D721Med (cell line): ENCODE measurements at places on chromosomes 4 and X.

DNA sequence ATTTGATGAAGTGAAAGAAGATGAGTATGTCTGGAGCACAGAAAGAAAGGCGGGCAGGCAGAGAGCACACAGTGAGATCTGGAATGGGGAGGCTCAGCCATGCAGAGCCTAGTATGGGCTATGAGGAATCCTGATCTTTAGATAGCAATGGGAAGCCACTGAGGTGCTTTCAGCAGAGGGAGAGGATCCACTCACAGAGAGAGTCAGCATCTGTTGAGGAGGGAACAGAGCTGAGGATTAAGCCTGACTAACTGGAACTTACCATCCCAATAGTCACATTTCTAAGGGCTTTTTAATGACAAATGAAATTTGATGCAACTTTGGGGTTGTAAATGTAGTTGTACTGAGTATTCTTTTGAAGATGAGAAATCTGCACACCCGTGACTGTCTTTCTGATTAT lies 20.6 kb upstream of the FGFBP2 start:
- DNase-seq, result no peak

GRCh38 chr4:150625033-150625432 lies 43.1 kb downstream of the MAB21L2 start:
- no peak for DNase-seq

GRCh38 chr4:90904021-90904420 lies 776.8 kb downstream of the CCSER1 start:
- DNase-seq, result no peak

DNA sequence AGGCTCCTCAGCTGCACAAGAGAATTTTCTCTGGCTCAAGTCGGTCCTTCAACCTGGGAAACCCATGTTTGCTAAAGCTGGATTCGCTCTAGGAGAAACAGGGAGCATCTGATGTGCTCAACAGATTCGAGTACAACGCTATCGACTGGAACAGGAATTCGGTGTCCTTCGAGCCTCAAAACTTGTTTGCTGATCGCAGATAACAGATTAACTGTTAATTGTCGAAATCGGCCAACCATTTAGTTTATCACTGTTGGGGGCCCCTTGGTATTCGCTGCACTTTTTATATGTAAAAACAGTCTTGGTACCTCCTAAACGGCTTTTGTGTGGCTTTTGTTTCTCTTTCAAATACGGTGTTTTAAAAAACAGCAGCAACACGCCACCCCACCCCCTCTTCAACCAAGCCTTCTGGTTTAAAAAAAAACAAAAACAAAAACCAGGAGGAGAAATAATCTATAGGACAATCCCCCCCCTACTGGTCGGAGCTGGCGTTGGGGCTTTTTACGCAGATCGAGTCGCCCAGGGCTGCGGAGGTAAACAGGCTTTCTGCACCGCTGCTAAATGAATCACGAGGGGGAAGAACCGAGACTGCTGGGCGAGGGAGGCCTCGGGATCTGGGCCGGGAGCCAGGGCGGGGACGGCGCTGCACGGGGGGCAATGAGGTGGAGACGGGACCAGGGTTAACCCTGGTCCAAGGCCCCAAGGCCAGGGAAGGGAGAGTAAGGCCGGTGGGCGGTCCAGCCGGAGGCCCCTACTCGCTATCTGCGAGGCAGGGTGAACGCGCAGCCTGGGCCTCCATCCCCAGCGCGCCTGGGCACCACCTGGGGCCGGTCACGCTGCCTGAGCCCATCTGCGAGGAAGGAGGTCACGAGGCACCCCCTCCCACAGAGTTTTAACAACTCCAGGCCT lies 71.7 kb upstream of the BCOR start:
- DNase-seq, result no peak

GRCh38 chrX:132676102-132676501 lies 187.3 kb upstream of the MBNL3 start:
- DNase-seq, result no peak

GRCh38 chr4:52864793-52865192 lies 2.7 kb downstream of the RASL11B start:
- no peak for DNase-seq

DNA sequence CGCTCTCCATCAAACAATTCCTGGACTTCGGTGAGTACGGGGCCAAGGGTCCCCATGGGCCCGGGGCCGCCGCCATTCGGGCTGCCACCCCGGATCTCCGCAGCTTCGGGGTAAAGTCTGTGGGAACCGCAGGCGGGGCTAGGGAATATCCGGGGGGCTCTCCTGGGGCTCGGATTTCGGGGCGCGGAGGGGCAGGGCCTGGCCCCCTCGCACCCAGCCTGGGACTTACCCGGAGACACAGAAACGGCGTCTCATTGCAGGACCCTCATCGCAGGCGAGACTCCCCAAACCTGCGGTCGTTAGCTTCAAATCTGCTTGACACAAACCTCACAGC lies 413 bp downstream of the PDK3 start:
- no peak for DNase-seq

GRCh38 chr4:117610706-117611308 lies 423.5 kb upstream of the NDST3 start:
- DNase-seq, result no peak

DNA sequence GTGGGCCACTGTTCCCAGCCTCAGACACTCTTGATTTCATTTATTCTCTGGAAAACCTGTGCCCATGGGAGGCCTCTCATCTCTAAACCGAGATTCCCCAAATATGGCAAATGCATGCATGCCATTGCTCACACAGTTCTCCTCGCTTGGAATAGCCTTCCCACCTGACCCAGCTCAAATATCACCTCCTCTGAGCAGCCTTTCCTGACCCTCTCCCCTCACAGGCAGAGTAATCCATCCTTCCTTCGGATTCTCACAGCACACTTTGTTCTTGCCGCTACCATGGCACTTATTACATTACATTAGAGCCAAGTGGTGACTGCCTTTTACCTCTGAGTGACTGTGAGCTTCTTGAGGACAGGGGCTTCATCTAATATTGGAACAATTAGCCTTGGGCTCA lies 209.5 kb downstream of the HS6ST2 start:
- no peak for DNase-seq

DNA sequence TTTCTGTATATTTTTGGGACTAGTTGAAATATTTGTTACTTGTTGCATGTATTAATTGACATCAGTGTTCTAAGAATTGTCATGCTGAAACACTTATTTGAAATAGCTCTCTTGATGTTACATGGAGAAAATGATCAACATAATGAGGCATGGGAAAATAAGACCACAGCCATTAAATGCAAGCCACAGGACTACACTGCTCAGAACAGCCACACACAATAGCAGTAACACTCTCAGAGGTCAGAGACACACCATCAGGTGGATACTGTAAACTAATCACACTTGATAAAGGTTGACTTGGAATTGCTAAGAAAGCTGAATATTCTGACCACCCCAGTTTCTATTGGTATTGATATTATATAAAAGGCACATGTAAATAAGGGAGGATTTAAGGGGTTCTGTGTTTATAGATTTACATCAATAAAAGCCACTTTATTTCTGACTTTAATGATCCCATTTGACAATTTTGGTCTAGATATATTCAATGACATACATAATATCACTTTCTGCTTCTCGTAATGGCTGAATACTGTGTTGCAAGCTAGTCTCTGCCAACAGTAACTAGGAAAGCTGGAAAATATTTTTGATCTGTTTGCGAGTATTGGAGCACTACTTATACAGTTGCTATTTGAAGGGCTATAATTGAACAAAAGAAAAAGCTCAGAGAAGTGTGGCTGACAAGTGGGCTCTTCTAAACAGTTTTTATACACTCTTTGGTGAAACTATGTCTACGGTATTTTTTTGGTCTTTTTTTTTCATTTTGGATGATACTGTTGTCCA lies 876.5 kb upstream of the INTU start:
- no peak for DNase-seq

DNA sequence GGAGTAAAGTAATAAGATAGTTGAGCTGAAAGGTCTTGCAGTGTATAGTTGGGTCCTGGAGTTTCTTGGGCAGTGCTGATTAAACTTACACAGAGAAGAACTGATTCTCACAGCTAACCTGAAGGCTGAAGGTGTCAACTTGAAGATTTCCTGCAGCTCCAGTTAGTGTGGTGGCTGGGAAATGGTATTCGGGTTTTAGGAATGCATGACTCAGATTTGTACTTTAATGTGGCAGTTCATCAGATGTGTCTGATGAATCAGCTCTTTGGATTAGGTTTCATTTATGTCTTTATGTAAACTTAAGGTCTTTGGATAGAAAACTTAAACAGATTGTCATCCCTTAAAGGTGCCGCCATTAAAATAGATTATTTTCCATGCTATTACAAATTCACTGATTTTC lies 200.0 kb downstream of the IL1RAPL1 start:
- DNase-seq, result no peak

DNA sequence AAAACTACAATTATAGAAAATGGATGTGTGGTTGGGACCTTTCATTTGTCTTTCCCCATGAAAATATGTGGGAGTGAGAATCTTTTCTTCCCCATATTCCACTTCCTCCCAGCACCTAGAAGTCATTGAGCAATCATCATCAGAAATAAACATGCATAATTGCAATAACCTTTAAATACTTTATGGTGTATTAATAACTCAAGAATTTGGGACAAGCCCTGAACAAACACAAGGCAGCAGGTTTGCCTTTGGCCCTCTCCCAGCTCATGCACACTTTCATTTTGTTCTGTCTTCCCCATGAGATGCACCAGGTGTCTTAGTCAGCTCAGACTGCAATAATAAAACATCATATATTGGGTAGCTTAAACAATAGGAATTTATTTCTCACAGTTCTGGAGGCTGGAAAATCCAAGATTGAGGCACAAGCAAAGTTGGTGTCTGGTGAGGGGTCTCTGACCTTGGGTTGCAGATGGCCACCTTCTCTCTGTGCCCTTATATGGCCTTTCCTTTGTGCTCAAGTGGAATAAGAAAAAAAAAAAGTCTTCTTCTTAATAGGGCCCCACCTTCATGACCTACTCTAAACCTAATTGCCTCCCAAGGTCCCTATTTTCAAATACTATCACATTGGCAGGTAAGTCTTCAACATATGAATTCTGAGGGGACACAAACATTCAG lies 34.7 kb upstream of the TMEM184C start:
- DNase-seq, result no peak

DNA sequence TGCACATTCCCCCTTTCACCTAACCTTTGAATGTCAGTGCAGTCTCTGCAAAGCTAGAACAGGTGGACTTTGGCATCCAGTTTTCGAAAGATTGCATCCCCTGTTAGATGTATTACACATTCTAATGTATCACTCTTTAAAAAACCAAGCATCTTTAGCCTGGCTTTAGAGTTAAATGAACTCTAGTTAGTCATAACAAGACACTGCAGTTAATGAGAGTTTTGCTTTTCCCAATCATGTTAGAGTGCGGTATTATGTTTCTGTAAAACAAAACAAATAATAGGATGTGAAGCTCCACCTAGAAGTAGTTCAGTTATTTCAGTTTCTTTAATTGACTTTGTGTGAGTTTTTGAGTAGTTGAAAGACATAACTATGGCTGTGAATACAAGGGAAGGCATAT lies 42.2 kb downstream of the PARM1 start:
- no peak for DNase-seq

DNA sequence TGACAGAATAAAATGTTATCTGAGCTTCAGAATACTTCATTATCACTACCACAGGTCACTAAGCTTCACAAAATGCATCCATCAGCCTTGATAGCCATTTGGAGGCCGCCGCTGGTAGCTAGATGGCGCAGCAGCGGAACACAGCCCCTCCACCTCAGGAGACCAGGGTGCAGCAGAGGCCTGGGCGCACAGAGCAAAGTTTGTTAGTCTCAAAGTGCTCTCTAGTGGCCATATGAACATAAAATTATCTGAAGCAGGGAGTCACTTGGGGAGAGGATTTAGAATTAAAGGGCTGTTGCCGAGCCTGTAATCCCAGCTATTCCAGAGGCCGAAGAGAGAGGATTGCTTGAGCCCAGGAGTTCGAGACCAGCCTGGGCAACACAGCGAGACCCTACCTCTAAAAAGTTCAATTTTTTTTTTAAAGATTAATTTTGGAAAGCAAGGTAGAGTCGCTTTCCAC lies 8.1 kb upstream of the DCTD start:
- DNase-seq, result no peak

- no peak for DNase-seq
These were observed 1431.1 kb upstream of the PCDH7 start for GRCh38 chr4:29289118-29289517.

GRCh38 chr4:100494166-100494565 lies 23.7 kb downstream of the EMCN start:
- no peak for DNase-seq

DNA sequence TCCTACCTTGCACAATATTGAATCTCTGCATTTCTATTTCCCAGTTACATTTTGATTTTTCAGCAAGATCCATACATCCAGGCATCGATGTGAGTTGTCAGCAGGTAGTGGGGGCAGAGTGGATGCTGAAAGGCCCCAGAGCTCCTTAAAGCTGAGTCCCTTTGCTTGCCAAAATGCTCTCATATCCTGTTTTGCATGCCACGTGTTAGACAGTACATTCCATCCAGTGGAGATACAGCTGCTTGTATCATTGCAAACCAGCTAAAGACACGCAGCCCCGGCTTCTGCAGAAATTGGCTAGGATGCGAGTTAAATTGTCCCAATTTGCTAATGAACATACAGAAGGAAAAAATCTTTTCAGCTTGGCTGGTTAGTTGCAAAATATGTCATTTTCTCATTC lies 179.6 kb upstream of the MXRA5 start:
- no peak for DNase-seq

DNA sequence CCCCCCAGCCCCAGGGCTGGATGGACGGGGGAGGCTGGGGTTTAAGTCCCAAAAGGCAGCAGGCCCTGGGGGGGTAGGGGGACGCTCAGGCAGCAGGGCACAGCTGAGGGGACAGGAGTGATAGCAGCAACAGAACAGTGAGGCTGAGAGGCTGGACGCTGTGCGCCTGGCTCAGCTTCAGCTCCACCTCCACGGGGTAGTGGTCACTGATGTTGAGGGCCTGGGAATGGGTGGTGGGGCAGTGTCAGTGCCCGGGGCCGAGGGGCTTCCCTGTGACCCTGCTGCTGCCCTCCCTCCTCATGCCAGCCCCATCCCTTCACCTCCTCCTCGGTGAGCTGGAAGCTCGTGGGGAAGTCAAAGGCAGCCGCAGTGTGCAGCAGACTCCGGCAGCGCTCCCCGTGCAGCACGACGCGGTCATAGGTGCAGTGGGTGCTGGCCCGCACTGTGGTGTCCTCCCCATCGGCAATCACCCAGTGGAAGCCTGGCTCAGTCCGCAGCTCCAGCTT lies 4.5 kb downstream of the RPL10 start:
- DNase-seq, result no peak

GRCh38 chr4:38615847-38616246 lies 48.2 kb upstream of the KLF3 start:
- no peak for DNase-seq

- DNase-seq, result no peak
These were observed 47.6 kb downstream of the HAND2 start for GRCh38 chr4:173482330-173482931.

- no peak for DNase-seq
These were observed 30.5 kb downstream of the STARD8 start for GRCh38 chrX:68677998-68678397.

DNA sequence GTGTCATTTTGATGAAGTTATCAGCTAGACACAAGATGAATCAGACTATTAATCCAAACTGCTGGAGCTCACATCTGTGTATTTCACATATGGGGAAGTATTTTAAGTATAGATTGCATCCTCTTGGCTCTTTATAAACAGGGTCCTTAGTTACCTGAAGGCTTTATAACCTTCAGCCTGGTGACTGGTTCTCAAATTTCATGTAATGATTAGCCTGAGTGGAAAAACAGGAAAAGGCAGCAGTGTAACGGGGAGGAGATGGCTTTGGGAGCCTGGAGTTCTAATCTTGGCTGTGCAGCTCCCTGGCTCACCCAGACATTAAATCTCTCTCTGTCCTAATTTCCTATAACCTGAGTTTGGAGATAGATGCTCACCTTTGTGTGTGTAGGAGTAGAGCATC lies 103.8 kb upstream of the HPF1 start:
- no peak for DNase-seq

GRCh38 chrX:37812110-37812509 lies 32.3 kb downstream of the CYBB start:
- DNase-seq, result no peak
